ENCODE measurements at places on chromosomes 11 and 22. TPM values are rescaled to one million over a fixed set of nuclear protein-coding genes. Genes with fewer than 3 reads are reported as not detected.

GRCh38 chr22:36649066-36649465 lies 54.5 kb downstream of the CACNG2 start:
- no peak for DNase-seq

Gene SLC22A9
- not detected for total RNA-seq

DNA sequence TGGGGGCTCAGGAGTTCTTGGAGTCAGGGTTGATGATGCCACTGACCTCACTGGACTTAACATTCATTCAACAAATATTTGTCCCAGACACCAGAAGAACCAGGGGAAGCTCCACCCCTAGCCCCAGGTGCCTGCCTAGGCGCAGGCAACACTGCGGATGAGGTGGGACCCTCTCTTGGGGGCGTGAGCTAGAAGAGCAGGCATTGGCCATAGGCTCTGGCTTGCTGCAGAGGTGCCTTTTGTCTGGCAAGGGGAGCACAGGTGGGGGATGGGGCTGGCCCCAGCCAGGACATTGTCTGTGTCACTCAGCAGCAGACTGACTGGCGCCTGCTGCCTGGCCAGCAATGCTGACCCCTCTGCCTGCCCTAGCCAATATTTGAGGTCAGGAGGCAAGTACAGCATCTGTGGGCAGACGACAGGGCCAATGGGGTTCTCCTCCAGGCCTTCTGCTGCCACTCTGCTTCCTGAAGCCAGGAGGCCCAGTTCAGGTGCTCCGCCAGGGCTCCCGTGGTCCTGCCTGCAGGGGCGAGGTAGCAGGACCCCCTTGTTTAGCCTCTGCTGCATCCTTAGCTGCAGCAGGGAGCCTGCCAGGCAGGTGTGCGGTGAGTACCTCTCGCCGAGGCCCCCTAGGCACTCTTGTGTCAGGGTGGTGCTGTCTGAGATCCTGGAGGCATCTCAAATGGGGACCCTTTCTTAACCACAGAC lies 4.0 kb downstream of the LINC01488 start:
- no peak for DNase-seq

Gene RASSF10
- 36.0 TPM for total RNA-seq

DNA sequence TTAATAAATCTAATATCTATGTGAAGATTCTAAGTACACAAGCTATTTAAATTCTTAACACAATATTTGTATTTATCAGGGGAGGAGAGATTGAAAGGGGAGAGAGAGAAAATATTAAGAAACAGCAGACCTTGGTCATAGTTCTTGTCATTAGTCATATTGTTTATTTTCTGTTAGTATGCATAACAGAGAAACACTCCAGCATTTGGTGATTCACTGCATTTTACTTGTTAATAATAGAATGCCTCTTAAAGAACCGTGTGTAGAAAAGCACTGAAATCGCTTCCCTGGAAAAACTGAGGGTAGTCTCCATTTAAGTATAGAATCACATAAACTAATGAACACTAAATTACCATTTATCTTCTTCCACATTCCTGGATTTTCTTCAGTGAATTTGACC lies 122.7 kb upstream of the TRPC6 start:
- DNase-seq: peak; percentile 16

DNA sequence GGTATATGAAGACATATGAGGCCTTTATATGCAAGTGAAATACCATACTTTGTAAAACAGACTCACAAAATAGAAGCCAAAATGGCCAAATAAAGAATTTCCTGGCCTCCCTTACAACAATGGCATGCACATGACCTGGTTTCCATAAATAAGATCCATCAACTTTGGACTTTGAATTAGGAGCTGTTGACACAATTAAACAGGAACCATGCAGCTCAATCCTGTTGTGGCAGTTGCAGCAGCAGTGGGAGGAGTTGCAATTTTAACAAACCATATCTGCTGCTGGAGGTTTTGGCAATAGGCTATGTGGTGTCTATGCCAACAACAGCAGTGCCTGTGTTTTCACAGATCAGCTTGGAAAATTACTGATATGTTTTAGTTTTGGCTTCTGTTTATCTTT lies 818.6 kb downstream of the FAM181B start:
- no peak for DNase-seq

GRCh38 chr22:31532060-31532459 lies 35.7 kb downstream of the SFI1 start:
- no peak for DNase-seq

DNA sequence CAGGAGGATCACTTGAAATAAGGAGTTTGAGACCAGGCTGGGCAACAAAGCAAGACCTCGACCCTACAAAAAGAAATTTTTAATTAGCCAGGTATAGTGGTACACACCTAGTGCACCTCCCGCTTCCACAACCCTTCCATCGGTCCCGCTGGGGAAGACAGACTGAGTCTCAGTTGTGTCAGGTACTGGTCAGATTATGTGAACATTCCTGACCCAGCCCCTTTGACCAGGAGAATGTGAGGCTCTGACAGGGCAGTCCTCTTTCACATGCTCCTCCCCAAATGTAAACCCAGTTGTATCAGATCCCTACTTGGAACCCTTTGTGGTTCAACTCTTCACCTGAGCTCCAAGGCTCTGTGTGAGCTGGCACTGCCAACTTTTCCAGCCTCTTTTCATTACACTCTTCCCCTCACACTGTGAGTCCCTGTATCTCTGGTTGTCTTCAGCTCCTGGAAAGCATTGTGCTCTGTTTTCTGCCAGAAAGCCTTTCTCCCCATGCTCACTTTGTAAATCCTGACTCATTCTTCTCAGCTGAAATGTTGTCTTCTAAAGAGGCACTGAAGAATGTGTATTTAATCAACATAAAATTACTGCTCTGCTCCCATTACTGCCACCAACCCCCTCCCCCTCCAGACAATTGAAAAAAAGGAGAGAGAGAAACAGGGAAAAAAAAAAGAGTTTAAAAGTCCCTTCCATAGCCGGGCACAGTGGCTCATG lies 2.1 kb upstream of the TTLL12 start:
- DNase-seq: no peak
